ENCODE measurements at places on chromosomes 12 and 14.

- no peak for DNase-seq
Measured at GRCh38 chr14:39452680-39453079, 20.4 kb upstream of the FBXO33 start.

DNA sequence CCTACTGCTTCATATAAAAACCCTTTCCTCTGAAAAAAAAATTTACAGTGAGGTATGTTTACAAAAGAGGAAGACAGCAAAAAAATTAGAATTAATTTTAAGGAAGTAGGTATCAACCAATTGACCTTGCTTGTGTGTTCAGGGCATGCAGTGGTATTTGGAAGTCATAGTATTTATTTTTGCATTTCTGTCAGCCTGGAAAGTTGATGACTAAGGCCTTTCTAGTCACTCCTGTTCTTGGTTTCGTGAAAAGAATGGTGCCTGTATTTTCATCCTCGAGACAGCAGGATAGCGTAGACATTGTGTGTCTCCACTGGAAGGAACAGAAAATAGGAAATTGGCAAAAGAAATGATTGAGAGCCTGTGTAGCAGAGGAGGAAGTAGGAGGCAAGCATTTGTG, 24.5 kb downstream of the SLC16A7 start:
- no peak for DNase-seq

- DNase-seq, result no peak
Measured at GRCh38 chr12:28209782-28210181, 19.5 kb downstream of the CCDC91 start.

DNA sequence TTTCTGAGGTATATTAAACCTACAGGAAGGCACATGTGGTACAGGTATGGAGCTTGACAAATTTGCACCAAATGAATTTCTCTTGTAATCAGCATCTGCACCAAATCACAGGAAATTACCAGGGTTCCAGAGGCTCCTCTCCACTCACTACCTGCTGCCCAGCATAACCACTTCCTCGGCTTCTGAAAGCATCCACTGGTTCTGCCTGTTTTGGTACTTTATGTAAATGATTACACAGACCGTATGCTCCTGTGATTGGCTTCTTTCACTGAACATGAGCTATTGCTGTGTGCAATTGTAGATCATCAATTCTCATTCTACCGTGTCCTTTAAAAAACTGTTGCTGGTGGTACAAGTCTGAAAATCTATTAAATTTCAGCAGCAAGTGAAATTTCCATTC, 522.1 kb downstream of the TMEM132D start:
- DNase-seq, result no peak
